GM04504 (cell line): ENCODE measurements at places on chromosomes 6 and 20.

DNA sequence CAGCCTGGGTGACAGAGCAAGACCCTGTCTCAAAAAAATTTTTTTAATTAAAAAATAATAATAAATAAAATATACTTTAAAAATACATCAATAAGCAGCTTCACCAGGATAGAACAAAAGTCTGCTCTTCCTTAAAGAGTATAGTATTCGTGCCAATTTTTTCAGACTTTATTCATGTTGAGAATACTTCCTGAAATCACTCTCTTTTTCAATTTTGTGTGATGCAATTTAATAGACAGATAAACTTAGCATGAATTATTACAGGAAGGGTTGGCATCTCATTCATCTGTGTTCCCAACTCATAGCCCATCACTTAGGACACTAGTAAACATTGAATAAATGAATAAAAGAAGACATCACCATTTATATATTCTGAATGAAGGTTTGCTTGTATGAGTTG lies 52.4 kb downstream of the IPCEF1 start:
- no peak for DNase-seq

GRCh38 chr20:9375221-9375681 lies 139.1 kb upstream of the LAMP5 start:
- no peak for DNase-seq

DNA sequence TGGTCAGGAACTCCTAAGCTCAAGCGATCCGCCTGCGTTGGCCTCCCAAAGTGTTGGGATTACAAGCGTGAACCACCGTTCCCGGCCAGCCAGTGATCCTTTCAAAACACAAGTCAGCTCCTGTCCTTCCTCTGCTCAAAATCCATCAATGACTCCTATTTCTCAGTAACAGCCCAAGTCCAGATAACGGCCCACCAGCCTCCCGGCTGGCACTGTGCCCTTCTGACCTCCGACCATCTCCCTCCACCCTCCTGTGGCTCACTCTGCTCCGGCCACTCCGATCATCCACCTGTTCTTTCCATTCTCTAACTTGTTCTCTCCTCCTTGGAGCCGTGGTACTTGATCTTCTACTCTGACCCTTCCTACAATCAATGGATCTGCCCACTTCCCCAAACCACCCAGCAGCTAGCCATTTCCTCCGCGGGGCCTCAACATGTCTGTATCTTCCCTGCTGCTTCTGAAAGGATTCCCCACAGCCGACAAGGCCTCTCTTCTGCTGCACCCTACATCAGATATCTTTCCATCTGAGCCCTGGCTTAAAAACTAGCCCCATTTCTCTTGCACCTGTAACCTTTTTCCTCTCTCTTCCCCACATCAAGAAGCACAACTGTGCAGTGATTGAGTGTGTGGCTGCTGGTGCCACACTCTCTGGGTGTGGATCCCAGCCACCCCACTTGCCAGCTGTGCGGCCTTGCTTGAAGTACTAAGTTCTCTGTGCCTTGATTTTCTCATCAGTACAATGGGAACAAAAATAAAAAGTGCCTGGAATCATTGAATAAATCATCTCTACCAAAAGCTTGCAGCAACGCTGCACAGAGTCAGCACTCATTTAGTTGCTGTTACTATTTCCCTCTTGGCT lies 6.1 kb upstream of the ZMYND8 start:
- no peak for DNase-seq

- DNase-seq = no peak
Observed at GRCh38 chr6:54037277-54037779, 73.9 kb upstream of the MLIP start.

DNA sequence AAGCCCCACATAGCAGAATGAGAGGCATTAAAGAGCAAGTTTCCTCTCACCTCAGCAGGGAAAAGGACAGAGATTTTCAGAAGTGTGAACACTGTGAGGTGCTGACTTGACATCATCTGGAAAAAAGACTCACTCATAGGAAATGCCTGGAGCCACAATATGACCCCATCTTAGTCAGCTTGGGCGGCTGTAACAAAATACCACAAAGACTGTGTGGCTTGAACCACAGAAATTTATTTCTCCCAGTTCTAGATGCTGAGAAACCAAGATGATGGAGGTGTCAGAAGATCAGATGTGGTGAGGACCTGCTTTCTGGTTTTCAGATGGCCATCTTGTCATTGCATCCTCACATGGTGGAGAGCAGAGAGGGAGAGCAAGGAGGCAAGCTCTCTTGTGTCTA lies 253.1 kb downstream of the ADGB start:
- peak; percentile 77 for DNase-seq

DNA sequence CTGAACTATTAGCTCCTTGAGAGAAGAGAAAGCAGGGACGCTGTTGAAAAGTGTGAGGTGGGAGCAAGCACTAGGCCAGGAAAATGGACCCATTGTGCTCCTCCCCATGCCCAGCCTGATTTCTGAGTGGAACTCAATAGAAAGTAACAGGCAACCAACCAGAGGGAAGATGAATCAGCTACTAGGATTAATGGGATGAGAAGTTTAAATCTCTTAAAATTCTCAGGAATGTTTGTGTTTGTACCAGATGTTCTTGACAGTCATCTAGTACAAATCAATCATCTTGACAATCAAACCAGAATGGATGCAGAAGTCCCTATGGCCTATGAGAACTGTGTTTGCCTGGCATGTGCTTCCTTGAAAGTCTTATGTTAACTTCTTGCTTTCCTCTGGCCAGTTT lies 48.9 kb downstream of the HDDC2 start:
- DNase-seq = no peak
